Activated T-cell treated with anti-CD3 and anti-CD28 coated beads, Interleukin-2, amount 50 U/mL, for 4 hours (primary cell): ENCODE measurements at places on chromosomes 5 and 9. TPM values are rescaled to one million over a fixed set of nuclear protein-coding genes. Genes with fewer than 3 reads are reported as not detected.

Gene ZNF454
- total RNA-seq, result not detected

DNA sequence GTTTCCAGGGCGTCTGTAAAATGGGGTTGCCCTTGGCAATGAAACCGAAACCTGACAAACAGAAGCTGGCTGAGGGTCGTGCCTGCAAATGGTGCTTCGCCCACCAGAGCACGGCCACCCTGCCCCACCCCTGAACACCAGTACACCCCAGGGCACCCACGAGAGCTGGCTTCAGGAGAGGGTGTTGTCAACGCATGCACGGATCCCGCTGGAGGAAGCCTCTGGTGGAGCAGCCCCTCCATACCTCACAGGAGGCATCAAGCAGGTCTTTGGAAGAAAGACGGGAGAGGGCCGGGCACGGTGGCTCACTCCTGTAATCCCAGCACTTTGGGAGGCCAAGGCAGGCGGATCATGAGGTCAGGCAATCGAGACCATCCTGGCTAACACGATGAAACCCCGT lies 8.6 kb downstream of the SLC6A3 start:
- DNase-seq, result no peak

Gene FBXL17
- 6.6 TPM for total RNA-seq

GRCh38 chr9:12773562-12773961 lies 1.3 kb upstream of the LURAP1L start:
- DNase-seq, result no peak

DNA sequence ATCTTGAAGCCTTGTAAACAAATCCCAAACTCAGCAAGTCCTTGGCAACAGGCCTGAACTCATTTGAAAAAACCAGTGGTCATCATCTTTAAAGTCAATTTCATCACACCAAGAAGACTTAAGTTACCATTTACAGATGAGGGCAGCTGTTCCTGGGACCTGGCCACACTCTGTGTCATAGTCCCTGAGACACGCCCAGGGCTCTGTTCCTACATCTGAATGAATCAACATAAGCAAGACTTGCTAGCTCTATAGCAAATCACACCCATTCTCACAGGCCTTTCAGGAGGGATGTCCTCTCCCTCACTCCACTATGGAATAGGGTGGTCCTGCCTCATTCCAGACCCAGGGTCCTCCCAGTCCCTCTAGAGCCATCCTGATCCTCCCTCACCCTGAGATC lies 142.8 kb downstream of the NSG2 start:
- no peak for DNase-seq

GRCh38 chr5:66273121-66273520 lies 129.0 kb downstream of the SREK1 start:
- DNase-seq, result no peak

- no peak for DNase-seq
Measured at GRCh38 chr9:82679472-82679871, 383.5 kb downstream of the RASEF start.

Gene STC2
- total RNA-seq, result 3.2 TPM

Gene PCDHB16
- not detected for total RNA-seq

DNA sequence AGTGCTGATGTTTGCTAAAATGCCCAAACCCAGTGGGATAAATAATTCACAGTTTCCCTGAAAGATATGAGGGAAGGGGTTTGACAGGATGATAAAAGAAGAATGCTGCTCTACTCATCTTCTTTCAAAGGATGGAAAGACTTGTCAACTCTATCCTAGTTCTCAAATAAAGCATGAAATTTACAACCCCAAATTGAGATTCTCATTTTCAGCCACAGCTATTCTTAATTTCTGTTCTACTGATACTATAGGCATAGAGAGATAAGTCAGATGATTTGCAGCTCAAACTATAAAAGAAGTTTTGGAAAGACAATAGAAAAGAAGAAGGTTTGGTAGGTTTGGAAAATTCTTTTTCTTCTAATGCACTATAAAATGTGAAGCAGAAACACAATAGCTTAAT lies 542.6 kb downstream of the CSNK1G3 start:
- DNase-seq, result no peak

DNA sequence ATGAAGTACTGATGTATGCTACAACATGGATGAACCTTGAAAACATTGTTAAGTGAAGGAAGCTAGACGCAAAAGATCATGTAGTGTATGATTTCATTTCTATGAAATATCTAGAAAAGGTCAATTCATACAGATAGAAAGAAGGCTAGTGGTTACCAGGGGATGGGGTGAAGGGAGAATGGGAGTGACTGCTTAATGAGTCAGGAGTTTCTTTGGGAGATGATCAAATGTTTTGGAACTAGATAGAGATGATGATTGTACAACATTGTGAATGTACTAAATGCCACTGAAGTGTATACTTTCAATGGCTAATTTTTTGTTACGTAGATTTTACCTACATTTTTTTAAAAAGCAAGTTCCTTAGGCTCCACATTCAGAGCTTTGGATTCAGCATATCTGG lies 14.9 kb upstream of the DELE1 start:
- DNase-seq, result no peak

Gene SLC36A2
- total RNA-seq, result not detected

DNA sequence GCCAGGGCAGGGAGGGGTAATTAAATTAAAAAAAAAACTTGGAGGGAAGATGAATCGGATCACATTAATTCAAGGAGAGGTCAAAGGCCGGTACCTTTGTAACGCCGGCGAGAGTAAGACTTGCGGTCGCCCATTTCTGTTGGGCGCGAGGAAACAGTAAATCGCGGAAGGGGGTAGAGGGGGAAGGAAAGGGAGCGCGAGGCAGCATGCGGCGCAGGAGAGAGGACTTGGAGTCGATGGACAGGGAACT lies 324 bp upstream of the RGMB start:
- DNase-seq, result no peak

DNA sequence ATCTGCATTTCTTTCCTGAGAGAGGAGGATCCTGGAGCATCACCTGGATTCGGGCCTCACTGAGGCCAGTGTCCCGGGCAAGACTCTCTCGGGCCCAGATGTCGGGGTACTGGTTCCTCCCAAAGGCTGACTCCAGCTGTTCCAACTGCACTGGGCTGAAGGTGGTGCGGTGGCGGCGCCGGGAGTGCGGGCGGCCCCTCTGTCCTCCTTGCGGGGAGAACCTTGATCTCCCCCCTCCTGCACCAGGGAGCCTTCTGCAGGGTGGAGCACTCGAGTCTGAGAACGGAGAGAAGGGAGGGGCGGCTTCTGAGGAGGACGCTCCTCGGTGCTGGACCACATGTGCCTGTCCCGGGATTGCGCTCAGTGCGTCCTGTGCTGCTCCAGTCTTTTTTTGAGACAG lies 2.0 kb downstream of the PROP1 start:
- no peak for DNase-seq

DNA sequence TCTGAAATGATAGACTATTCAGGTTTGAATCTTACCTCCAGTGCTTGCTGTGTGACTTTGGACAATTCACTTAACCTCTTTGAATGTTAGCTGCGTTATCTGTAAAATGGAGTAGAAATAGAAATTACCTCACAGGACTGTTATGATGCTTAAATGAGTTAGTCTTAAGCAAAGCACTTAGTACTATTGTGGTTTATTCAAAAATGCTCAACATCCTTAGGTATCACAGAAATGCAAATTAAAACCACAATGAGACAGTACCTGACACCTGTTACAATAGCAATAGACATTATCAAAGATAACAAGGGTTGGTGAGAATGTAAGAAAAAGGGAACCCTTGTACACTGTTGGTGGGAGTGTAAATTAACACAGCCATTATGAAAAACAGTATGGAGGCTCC lies 77.6 kb upstream of the FREM1 start:
- DNase-seq, result no peak

DNA sequence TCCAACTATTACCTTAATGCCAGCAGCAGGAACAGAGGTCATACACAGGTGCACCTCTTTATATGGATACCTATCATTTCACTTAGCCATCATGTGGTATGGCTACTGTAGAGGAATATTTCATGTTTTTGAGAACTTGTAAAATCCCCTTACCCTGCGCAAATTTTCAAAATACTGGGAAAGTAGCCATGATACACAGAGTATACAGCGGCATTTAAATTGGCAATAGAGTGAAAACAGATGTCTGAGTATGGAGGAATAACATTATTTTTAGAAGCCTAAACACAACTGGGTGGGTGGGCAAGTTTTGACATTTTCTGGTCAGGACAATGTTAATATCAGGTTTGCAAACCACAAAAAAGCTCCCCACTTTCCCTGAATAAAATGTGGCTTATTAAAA lies 109.5 kb downstream of the SMIM23 start:
- no peak for DNase-seq

Gene BTNL3
- not detected for total RNA-seq

Gene ZCCHC9
- 37.4 TPM for total RNA-seq

- no peak for DNase-seq
Measured at GRCh38 chr5:136998854-136999357, 500.2 kb downstream of the SPOCK1 start.

DNA sequence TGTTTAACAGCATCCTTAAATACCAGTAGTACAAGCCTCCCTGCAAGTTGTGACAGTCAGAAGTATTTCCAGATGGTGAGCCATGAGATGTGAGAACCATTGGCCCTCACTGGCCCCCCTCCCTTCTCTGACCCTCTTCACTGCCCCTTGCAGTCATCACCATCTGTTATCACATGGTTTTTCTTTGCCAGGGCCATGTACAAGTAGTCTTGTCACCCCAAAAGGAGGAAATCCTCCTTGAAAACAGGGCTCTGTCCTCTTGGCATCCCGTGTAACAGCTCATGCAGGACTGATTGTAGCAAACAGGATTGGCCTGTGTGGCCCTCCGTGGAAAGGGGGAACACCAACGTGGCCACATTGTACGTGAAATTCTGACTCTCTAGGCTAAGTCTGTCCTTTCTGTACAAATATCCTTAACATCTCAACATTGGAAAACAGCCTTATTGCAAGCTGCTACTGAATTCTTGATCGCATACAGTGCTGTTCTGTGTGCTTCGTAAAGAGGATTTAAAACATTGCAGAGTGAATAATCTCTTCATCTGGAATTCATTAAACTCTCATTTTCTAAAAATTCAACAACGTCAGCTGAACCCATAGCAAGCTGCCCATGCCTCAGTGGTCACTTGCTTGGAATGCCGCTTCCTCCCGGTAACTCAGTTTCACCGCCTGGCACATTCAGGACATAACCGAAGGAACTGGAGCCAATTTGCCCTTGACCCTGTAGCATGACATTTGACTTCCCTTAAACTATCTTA lies 171.7 kb downstream of the ATPSCKMT start:
- no peak for DNase-seq

Gene TRIP13
- total RNA-seq, result 11.2 TPM

GRCh38 chr5:113221294-113222176 lies 213.3 kb downstream of the TSSK1B start:
- no peak for DNase-seq
